AG08396 (cell line): ENCODE measurements at places on chromosomes 12 and 14.

GRCh38 chr12:132501204-132501940 lies 11.4 kb downstream of the FBRSL1 start:
- no peak for DNase-seq

DNA sequence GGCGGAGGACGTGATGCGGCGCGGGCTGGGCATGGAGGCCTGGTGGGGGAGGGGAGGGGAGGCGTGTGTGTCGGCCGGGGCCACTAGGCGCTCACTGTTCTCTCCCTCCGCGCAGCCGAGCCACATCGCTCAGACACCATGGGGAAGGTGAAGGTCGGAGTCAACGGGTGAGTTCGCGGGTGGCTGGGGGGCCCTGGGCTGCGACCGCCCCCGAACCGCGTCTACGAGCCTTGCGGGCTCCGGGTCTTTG lies 303 bp downstream of the GAPDH start:
- DNase-seq = no peak

GRCh38 chr12:130154276-130155070 lies 7.8 kb upstream of the FZD10 start:
- no peak for DNase-seq

DNA sequence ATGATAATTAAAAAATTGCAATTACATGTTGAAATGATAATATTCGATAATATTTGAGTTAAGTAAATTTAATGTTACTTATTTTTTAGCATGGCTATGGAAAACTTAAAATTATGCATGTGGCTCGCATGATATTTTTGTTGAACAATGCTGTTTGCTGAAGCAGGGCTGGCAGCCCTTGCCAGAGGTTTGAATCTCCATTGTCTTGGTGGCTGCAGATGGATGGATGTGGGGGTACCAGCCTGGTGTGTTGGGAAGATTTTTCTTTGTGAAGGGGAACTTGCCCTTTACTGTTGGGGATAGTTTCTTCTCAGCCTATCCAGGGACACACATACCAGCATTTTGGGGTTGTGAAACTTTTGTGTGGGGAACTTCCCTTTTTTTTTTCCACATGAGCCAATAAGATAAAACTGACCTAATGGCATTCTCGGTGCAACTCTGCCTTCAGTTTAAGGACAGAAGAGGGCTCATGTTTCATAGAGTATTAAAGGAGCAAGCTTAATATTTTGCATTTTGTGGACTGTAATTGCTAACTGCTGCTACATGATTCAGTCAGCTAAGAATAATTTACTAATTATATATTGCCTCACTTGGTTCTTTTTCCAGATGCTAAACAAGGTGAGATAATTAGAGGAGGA lies 8.8 kb downstream of the RASSF3 start:
- DNase-seq = peak; percentile 22

DNA sequence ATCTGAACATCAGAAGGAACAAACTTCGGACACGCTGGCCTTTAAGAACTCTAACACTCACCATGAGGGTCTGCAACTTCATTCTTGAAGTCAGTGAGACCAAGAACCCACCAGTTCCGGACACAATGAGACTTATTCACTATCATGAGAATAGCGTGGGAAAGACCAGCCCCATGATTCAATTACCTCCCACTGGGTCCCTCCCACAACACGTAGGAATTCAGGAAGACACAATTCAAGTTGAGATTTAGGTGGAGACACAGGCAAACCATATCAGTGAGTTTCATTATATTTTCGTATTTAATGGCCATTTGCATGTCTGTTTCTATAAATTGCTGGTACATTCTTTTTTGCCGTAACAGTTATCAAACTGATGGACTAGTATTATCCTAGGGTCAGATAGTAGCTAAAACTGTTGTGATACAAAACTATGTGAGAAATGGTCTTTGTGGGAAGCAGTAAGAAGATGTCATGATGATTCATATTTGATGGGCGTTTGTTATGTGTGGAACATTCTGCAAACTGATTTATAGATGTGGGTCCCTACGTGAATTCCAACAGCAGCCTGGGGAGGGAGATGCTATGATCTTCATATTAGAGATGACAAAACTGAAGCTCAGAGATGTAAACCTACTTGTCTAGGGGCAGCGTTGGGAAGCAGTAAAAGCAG lies 282.4 kb upstream of the TMEM132C start:
- DNase-seq = no peak

- DNase-seq = no peak
Observed at GRCh38 chr14:67579040-67579439, 21.0 kb downstream of the PIGH start.

- no peak for DNase-seq
Observed at GRCh38 chr14:76870166-76870565, 44.0 kb downstream of the LRRC74A start.

- DNase-seq = peak; percentile 67
Observed at GRCh38 chr14:64465831-64466554, 694 bp downstream of the AKAP5 start.

- DNase-seq = peak; percentile 18
Observed at GRCh38 chr12:22287776-22288621, 46.5 kb downstream of the ST8SIA1 start.

DNA sequence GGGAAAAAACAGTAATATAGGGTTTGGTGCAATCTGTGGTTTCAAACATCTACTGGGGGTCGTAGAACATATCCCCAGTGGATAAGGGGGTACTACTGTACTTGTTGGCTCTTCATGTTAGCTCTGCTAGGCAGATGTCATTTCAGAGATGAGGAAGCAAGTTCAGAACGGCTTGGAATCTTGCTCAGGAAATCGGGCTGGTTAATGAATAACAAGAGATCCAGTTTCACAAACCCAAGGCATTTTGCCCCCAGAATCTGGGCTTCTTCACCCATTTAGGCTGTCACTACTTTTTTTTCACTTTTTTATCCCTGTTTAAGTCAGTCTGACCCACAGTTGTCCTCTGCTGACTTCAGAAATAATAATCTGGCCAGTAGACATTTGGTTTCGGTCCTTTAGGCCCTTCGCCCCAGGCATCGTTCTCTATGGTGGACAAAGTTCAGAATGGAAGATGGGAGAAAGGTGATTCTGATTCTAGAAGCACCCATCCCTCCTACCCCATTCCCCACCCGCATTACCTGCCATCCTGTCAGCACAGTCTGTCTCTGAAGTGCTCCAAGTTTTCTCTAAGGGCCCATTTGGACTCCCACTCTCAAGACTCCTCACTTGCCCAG lies 4.5 kb downstream of the SUOX start:
- no peak for DNase-seq

GRCh38 chr12:106903241-106903945 lies 52.3 kb upstream of the TMEM263 start:
- DNase-seq = peak; percentile 85

DNA sequence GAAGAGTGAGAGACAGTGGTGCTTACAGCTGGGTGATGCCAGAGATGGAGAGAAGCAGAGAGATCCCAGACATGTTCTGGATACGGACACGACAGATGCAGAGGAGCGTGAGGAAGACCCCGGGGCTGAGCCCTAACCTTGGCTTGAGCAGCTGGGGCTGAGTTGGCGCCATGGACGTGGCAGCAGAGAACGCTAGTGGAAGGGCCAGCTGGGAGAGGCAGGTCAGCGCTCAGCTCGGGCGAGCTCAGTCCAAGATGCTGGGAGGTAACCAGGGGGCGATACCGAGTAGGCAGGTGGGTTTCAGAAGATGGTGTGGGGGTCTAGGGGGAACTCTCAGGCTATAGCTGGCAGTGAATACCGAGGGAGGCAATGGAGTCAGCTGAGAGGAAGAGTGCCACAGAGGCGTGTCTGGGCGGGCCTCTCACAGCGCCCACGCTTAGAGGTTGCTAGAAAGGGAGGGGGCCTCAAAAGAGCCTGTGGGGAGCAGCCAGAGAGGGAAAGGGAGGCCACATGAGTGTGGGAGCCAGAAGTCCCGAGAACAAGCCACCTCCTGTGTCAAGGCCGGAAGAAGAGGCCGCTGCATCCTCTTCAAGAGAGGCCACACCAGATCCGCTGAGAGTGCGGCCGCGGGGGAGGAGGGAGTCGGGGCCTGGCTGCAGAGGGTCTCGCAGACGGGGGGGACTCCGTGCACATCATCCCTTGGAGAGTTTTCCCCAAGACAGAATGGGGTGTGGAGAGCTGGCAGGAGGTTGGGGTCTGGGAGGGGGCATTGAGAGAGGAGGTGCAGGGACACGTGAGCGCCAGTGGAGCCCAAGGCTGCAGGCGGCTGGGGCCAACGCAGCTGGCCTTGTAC lies 57.0 kb upstream of the DIO3 start:
- no peak for DNase-seq

- DNase-seq = no peak
Observed at GRCh38 chr12:114686773-114687500, 3.0 kb upstream of the TBX3 start.

DNA sequence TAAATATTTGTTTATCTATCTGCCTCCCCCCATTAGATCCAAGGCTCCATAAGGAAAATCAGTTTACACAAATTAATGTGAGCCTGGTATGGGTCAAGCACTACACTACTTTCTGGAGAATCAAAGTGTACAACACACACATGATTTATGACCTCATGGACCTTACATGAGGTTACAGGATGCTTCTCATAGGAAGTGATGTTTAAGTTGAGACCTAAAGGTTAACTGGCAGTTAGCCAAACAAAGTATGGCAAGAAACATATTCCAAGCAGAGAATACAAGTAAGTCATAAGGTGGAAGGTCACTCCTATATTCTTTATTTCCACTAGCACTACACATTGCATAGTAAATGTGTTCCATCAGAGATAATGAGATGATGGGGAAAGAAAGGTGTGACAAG lies 39.2 kb downstream of the OSBPL8 start:
- DNase-seq = no peak

DNA sequence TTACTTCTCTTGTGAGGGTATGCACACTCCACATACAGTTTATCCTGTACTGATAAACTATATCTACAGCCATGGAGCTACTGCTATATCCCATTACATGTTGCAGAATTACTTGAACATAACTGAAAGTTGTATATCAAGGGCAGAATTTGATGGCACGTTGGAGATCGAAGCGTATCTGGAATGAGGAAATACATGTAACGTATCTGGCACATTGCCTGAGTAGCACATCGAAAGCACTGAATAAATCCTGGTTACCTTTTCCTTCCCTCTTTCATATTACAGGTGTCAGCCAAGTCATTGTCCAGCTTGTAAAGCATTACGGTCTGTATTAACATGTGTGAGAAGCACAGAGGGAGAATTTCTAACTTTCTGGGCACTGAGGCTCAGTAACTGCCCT lies 42.1 kb upstream of the LIN7A start:
- DNase-seq = no peak

- no peak for DNase-seq
Observed at GRCh38 chr14:33516898-33517436, 433.9 kb downstream of the EGLN3 start.

- peak; percentile 62 for DNase-seq
Observed at GRCh38 chr12:101939856-101940265, 62.5 kb downstream of the DRAM1 start.

DNA sequence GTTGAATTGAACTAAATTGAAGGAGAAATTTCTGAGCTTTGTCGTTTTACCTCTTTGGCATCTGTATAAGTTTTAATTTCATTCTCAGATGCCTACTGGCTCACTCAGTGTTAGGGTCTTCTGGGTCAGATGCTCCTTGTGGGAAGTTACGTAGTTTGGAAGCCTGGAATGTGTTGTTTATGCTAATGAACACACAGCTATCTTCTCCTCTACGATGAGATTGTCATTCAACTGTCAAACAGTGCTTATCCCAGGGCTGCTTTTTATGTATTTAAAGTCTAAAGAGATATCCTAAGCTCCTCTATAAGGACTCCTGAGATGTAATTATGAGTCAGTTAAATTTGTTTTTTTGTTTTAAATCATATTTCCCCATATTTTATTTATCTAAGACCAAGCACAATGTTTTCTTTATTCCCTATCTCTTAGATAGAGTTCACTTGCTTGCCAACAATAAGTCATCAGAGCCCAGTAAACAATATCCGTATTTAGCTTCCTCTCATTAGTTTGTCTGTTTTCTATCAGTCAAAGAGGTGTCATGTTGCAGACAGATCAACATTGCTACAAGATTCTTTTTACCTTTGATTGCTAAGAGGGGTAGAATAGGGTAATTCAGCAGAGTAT lies 368.0 kb upstream of the PDE3A start:
- DNase-seq = no peak

- no peak for DNase-seq
Observed at GRCh38 chr14:68896132-68896531, 83.0 kb downstream of the ACTN1 start.

DNA sequence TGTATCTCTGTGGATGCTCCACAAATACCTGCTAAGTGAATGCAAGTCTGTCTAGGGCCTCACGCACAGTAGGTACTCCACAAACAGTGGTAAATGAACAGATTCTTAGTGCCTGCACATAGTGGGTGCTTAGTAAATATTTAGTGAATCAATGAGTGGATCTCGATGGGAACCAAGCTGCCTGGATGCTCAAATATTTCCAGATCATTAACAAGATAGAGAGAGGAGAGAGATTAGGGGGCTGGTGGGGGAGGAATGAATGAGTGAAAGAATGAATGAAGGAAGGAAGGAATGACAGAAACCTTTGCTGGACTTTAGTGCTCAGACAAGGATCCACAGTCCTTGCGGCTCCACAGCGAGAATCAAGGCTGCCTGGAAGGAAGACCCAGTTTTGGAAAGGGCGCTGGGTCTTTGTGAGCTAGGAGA lies 118.2 kb downstream of the SCARB1 start:
- no peak for DNase-seq

- DNase-seq = peak; percentile 75
Observed at GRCh38 chr12:57836442-57837375, 9.8 kb downstream of the CTDSP2 start.
